CD8-positive, alpha-beta memory T cell (primary cell): ENCODE measurements at places on chromosomes 5 and 9.

GRCh38 chr5:138610918-138611677, 35.9 kb upstream of the HSPA9 start:
- DNase-seq: no peak

GRCh38 chr5:134113363-134113889, 1.1 kb upstream of the TCF7 start:
- DNase-seq: peak; percentile 45

DNA sequence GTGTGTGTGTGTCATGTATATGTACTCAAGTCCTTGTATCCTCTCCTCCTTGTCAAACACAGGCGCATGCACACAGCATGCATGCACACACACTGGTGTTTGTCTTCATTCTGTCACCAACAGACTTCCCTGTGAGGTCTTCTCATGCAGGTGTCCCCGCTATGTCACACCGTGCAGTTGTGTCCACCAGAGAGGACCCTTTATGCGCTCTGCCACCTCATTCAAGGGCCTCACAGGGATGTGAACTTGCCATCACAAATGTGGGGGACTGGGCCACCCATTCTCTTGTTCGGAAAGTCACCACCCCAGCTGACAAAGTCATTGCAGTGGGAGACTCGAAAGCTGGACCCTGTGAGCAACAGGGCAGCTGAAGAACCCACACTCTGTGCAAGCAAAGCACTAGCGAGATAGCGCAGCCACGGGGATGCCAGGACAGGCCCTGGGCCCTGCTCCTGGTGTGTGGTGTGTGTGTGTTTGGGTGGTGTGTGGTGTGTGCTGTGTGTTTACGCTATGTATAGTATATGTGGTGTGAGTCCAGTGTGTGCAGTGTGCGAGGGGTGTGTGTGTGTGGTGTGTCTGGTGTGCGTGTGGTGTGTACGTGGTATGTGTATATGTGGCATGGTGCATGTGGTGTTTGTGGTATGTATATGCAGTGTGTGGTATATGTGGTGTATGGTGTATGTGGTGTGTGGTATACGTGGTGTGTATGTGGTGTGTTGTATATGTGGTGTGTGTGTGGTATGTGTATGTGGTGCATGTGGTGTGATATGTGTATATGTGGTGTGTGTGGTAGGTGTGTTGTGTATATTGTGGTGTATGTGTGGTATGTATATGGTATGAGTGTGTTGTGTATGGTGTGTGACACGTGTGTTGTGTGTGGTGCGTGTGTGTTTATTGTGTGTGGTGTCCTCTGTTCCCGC, 30.9 kb upstream of the NXNL2 start:
- no peak for DNase-seq

DNA sequence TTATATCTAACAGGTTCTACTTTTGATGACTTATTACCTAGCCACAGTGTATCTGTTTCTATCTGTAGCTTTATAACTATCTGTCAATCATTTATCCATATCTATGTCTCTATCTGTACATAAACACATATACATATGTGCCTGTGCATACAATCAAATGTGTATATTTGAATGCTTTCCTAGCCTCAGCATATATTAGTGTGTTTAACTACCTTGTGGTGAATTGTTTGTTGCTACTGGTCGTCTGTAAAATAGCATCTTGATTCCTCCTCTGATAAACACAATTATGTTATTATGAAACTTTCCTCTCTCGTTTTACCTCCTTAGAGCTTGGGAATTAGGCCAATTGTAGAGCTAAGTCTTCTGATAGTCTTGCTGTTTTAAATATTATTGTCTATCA, 44.4 kb downstream of the PARP8 start:
- no peak for DNase-seq

DNA sequence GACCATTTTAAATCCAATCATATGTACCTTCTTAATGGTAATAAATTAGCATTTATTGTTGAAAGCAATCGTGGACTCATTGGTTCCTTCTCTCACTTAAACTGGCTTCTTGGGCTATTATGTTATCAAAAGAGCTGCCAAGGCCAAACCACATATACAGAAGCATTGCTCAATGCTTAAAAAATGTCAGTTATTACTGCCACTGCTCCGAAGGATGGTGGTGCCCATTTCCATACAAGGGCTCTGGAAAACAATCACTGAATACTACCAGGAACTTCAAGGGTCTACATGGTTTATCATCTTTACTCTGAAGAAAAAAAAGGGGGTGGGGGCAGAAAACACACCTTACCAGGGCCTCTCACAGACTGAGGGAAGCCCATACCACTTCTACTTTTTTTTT, 104.3 kb downstream of the GNAQ start:
- no peak for DNase-seq

DNA sequence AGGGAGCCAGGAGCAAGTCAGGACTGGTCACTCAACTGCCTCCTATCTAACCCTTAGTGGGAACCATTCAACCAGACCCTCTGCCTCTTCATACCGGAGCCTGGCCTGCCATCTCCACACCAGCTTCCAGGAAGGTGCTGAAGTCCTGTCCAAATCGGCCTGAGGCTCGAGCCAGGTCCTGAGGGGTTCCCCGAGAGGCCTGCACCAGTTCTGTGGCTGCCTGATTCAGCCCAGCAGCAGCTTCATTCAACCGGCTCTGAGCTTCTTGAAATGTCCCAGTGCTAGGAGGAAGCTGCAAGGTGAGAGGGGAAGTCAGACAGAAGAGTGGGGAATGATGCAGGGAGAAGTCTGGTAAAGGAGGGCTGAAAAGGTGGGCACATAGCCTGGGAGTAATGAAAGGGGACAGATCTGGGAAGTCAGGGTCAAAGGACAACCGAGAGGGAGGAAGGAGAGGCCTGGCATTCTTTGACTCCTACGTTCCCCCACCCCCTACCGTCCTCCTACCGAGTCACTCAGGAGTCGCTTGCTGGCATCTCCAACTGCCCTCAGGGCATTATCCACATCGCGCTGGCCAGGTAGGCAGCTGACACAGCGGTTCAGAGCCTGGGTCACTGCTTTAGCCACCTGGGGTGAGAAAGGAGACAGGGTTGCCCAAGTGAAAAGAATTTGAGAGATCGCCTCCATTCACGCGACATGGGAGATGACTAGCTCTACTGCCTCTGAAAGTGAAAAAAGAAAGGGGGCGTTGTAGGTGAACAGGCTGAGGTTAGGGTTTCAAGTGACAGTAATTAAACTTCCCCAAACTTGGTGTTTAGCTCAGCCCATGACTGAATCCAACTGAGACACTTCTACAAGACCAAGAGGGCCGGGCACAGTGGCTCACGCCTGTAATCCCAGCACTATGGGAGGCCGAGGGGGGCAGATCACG, 20.2 kb downstream of the TLN1 start:
- no peak for DNase-seq

DNA sequence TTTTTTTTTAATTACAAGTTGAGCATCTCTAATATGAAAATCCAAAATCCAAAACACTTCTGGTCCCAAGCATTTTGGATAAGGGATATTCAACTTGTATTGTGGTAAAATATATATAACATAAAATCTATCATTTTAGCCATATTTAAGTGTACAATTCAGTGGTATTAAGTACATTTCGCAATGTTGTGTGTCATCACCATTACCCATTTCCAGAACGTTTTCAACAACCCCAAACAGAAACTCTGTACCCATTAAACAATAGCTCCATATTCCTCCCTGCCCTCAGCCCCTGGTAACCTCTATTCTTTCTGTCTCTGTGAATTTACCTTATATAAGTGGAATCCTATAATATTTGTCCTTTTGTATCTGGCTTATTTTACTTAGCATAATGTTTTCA, 24.9 kb downstream of the TICAM2 start:
- no peak for DNase-seq

DNA sequence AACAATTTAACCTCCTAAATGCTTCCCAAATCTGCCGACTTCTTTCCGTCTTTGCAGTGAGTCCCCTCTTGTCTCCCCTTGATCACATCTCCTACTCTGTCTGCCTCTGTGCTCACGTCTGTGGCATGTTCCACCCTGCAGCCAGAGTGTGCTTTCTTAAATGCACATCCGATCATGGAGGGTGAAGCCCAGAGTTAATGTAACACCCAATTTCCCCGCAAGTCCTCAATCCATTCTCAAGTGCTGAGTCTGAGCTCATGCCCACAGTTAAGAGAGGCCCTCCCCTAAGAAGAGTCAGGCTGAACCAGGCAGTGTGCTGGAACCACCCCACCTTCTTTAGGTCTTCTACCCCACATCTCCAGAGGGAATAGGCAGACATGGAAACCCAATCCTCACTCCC, 164.8 kb downstream of the EPB41L4A start:
- DNase-seq: no peak

DNA sequence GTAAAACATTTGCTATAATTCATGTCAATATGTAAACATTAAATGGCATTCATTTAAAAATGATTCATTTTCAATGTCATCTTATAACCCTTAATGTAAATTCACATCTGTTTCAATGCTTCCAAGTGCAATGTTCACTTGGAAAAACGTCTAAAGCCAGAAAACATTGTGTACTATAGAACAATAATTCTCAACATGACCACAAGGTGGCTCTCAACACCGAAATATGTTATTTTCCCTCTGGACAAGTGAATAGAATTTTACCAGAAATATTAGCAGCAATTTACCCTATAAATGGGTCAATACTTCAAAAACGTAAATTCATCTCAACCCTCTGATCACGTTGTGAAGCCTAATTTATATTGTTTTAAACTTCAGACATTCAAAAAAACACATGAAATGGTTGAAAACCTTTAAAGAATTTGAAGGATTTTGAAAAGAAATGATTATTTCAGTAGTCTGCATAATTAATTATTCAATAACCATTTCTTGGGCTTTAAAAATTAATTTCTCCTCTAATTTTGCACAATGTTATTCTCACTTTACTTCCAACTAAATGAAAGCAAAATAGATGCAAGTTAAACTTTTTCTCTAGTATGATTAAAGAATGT, 11.0 kb downstream of the CDH10 start:
- no peak for DNase-seq

DNA sequence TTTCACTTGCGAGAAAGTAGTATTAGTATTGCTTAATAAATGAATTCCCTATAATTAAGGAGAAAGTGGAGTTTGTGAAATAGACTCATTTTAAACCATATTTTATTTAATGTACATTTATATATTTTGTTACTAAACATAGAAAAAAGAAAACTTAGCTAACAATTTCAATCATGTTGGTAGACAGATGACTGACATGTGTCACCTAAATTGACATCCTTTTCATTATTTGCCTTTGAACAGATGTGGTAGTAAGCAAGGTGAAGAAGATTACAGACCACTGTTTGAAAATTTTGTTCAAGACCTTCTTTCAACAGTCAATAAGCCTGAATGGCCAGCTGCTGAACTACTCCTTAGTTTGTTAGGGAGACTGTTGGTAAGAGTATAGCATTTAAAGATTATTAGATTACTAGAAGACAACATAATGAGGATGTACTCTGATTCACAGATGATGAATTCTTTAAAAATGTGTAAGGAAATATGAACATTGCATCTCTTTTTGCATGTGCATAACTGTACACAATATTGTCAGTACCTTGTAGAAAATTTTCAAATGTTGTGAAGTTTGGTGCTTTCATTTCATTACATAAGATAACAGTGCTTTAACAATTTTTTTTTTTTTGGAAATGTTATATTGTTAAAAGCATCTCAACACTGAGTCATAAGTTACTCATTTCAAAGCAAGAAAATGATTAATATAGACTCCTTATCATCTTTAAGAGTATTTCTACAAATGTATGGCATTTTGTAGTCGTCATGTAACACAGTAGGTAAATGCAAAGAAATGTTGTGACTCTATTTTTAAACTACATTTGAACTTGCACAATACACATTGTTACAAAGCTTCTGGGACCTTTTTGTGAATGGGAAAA, 139.5 kb downstream of the NIPBL start:
- no peak for DNase-seq

DNA sequence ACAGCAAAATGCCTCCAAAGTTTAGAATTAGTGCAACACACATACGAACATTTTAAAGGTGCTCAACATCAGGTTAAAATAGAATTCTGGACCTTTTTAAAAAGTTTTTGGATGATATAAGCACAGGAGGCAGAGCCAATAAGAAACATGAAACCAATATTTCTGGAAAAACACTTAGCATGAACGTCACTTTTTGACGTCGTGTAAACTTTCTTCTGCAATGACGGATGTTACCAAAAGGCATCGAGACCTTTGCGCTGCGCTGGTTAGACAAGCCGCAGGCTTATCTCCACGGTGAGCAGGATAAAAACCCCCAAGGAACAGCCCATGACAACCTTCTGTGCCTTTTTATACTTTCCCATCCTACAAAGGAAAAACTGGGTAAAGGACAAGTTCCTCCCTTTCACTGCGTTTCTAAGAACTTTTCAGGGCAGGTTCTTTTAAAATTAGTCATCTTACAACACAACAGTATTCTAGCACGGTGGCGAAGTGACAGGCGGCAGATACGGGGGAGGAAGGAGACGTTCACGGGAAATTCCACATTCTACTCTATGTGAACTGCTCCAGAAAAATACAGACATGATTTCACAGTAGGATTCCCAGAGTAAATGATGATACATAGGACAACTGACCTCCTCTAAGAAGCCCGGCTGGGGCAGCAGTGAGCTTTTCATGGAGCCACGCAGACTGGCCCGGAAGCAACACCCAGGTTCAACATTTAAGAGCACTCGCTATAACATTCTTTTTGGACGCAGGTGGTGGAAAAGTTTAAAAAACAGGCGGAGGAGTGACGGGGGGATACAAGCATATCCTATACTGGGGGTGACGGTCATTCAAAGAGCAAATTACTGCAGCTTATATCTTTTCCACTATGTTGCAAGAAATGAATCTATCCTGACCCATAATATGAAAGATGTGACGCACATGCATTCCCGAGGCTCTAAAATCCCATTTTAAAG, 52.4 kb downstream of the USP20 start:
- DNase-seq: peak; percentile 90

DNA sequence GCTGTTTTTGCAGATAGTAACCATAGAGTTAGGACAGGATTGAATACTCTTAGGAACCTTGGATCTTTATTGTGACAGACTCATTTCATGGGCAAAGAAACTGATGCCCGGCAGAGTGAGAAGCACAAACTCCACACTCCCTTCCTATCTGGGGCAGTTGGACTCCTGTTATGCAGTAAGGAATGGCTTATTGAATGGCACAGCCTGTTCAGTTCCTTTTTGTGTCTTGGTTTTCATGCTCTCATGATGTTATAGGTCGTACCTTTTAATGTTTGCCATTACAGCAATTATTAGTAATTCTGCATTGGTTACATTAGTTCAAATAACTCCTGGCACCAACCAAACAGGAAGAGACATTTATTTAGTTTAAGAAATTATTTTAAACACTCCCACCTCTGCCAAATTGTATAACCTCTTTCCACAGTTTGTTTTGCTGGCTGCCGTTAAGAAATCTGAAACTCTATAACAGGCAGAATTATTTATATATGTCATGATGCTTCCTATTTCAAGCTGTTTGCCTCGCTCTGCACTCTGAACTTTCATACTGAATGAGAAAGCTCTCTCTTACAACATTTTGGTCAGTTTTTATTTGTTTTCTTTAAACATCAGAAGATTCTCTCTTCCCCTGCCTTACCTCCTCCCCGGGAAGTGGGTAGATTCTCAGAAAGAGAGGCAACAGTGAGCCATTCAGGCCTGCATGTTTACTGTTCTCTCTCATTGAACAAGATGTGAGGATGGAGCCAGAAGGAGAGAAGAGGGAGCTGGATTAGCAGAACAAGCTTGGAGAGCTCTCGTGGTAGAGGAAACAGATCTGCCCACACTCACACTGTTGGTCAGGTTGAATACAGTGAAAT, 144.4 kb downstream of the ARHGEF28 start:
- no peak for DNase-seq

- DNase-seq: no peak
Observed at GRCh38 chr9:92749071-92749933, 15.3 kb downstream of the BICD2 start.

- no peak for DNase-seq
Observed at GRCh38 chr5:80963521-80963895, 3.3 kb downstream of the RASGRF2 start.
